Stimulated activated CD8-positive, alpha-beta memory T cell treated with anti-CD3 and anti-CD28 coated beads, Interleukin-7, amount 100 ng/mL, for 4 hours (primary cell): ENCODE measurements at places on chromosomes 11 and 22.

GRCh38 chr22:41917375-41917902 is 2.6 kb upstream of the SHISA8 start:
- DNase-seq, result no peak

DNA sequence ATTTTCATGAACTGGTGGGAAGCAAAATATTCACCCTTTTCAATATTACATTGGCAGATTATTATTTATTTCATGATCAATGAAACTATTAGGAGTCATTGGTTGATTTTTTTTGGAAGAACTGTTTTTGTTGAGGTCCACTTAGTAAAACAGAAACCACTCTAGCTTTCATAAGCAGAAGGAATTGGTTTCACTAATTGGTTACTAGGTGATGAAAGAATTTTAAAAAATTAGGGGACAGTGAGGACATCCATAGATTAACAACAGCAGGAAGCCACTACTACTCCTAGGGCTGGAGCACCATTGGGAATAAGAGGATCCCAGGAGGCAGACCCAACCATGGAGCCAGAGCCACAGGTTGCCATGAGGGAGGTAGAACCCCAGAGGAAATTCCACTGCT is 74.4 kb upstream of the KCNA4 start:
- no peak for DNase-seq

DNA sequence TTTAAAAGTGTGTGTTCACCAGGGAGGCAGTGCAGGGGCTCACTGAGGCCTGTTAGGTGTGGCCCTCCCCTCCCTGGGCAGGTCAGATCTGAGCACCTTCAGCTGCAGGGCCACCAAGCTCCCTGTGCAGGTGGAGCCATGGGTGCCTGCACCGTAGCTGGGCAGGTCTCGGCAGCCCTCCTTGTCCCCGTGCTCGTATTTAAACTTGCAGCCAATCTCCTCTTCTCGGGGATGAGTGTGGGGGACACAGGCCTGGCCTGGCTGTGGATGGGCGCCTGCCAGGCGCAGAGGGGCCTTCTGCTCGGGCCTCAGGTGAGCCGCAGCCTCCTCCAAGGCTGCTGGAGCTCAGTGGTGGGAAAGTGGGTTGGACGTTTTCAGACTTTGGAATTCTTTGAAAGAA is 19.1 kb downstream of the PHRF1 start:
- no peak for DNase-seq

GRCh38 chr11:8697054-8697453 is 14.5 kb downstream of the RPL27A start:
- no peak for DNase-seq

GRCh38 chr11:65448074-65448417 is 25.4 kb downstream of the NEAT1 start:
- DNase-seq, result no peak

DNA sequence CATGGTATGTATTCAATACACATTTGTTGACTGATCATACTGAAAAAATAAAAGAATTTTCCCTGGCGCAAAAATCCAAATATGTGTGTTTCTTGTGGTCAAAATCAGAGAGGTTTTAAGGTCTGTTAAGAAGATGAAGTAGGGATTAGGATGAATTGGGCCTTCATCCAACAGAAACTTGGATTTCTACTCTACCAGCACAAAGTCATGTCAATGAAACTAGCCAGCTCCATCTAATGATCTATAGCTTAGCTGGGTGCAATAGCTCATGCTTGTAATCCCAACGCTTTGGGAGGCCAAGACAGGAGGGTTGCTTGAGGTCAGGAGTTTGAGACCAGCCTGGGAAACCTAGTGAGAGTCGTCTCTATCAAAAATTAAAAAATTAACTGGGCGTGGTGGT is 65.5 kb downstream of the USP35 start:
- no peak for DNase-seq

GRCh38 chr11:71381781-71382505 is 66.2 kb downstream of the DHCR7 start:
- DNase-seq, result no peak
